Fibroblast of lung (primary cell): ENCODE measurements at places on chromosomes 1 and 21. TPM values are rescaled to one million over a fixed set of nuclear protein-coding genes. Genes with fewer than 3 reads are reported as not detected.

The LDLRAD2 gene
- total RNA-seq: under 0.01 TPM in 1 of 2 replicates, not detected in the other

The GSTM4 gene
- total RNA-seq: 10.5 and 17.7 TPM in 2 replicates

The WDR64 gene
- not detected in 2 replicates for total RNA-seq

GRCh38 chr1:121483961-121484424 is 299.2 kb downstream of the SRGAP2C start:
- DNase-seq: peak; percentile 87

DNA sequence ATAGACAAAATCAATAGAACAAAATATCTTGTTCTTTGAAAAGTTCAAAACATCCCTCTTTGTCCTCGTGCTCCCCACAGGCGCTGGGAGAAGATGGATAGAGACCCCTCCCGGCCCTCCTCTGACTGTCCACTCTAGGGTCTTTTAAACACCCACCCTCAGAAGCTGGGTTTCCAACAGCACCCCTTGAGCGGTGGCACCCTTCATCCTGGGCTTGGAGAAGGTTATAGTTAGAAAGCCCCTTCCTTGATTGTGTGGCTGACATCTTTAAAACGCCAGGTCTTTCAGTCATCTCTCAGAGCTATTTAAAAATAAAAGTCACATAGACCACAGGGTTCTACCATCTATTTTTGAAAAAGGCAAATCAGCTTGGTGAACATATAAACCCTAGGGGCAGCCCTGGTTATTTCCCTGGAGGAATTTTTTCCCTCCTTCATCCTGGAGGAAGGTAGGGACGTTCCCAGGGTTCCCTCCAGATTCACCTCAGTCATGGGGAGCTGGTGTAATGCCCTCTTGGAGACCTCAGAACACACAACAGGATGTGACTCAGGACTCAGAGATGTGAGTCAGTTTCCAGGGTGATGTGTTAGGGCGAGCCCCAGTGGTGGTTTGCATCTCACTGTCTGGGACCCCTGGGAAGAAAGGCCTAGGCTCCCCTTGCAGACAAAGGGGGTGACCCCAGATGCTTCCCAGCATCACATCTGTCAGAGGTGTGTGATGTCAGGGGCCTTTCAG is 138.5 kb downstream of the CLIC6 start:
- peak; percentile 97 for DNase-seq

GRCh38 chr1:170668209-170669106 is 4.5 kb downstream of the PRRX1 start:
- peak; percentile 39 for DNase-seq

GRCh38 chr1:7398982-7399381 is 372.1 kb upstream of the VAMP3 start:
- peak; percentile 51 for DNase-seq

- peak; percentile 51 for DNase-seq
Measured at GRCh38 chr1:178066908-178067614, 26.8 kb upstream of the RASAL2 start.

DNA sequence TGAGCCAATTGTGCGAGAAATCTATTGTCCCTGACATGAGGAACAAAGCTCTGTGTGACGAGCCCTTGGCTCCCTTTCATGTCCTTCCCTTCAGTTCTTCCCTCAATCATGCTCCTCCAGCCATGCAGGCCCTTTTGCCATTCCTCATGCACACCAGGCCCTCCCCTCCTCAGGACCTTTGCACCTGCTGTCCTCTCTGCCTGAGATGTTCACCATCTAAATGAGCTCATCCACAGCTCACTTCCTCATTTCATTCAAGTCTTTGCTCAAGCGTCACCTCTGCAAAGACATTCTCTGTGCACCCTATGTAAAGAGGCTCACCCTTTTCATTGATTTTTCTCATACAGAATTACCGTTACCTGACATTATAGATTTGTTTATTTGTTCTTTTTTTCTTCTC is 43.7 kb downstream of the C8B start:
- no peak for DNase-seq

GRCh38 chr1:183590244-183591191 is at the start of gene NCF2:
NCF2 (minus strand) TSS chr1:183590459; CDS start chr1:183590329, 130 bp downstream.
- DNase-seq: no peak

DNA sequence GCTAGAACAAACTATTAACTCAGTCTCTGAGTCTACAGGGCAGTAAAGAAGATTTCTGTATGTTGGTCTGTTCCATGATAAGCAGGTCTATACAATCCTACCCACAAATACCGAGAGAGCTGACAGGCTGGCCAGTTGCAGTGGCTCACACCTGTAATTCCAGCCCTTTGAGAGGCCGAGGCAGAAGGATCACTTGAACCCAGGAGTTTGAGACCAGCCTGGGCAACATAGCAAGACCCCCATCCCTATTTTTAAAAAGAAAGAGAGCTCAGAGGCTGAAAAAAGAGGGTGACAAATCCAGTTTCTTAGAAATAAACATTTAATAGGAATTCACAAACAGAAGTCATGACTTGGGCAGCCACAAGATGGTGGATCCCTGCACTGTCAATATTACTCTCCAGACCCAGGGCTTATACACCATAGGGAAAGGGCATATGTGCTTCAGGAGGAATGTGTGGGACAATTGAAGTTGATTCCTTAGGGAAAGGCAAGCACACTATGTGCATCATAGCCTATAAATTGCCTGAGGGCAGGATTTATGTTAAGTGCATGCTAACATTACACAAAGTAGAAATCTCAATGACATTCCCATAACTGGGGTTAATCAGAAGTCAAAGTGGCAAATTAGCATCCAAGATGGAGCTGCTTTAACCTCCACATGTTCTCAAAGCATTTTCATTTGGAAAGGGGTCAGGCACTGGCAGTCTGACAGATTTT is 66.8 kb downstream of the SLC16A1 start:
- DNase-seq: no peak

DNA sequence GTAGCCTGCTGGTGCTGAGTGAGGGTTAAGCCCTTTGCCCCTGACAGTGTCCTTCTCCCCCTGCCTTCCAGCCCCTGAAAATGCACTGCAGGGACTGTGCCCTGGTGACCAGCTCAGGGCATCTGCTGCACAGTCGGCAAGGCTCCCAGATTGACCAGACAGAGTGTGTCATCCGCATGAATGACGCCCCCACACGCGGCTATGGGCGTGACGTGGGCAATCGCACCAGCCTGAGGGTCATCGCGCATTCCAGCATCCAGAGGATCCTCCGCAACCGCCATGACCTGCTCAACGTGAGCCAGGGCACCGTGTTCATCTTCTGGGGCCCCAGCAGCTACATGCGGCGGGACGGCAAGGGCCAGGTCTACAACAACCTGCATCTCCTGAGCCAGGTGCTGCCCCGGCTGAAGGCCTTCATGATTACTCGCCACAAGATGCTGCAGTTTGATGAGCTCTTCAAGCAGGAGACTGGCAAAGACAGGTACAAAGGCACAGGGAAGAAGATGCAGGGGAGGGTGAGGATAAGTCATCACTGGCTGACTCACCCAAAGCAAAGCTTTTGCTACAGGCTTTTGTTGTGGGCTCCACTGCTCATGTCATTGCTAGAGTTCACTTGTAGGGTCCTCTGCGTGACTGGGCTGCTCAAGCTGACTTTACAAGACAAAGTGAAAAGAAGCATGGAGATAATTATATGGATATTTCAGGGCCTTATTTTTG is 174.9 kb downstream of the PIGK start:
- no peak for DNase-seq

DNA sequence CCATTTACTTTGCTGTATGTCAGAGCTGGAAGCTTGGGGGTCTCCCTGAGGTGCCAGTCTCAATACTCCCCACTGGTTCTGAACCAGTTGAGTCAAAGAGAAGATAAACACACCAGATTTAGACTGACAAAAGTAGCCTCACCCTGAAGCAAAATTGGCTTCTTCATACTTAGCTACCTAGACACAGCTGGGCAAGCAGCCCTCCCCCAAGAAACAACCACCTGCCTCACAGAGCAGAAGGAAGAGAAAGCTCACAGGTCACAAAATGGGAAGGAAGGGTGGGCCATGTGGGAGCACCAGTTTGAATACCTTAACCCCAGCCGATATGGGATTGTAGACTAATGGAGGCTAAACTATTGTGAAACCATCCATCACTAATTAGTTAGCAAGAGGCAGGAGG is 24.6 kb upstream of the MYSM1 start:
- DNase-seq: no peak
